ENCODE measurements at places on chromosomes 2 and 18.
A peak's percentile ranks its signal among the peaks of the same experiment; 100 is the strongest.

- DNase-seq = no peak
Measured at GRCh38 chr18:70920840-70921374, 632.1 kb downstream of the SOCS6 start.

DNA sequence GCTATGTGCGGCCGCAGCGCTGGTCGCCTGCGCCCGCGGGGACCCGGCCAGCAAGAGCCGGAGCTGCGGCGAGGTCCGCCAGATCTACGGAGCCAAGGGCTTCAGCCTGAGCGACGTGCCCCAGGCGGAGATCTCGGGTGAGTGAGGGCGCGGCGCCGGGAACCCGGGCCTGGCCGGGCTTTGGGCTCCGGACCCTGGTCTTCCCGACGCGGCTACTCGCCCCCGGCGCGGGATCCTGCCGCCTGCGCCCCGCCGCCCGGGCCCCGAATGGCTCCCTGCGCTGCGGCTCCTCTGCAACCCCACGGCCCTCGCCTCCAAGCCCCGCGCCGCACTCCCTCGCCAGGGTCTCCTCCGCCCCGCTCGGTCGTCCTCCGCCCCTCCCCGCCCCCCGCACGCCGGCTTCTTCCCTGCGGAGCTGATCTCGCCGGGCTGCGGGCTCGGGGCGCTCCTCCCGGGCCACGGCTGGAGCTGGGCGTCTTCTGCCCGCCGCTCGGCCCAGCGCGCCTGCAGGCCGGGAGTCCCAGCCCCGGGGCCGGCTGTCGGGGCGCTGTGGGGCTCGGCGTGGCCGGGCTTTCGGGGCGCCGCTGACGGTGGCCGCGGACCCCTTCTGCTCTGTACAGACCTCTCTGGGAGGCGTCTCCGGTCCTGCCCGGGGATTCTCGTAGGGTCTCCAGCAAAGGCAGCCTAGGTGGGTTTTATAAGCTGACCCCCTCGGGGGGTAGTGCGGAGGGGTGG is 652 bp downstream of the GPC1 start:
- no peak for DNase-seq

DNA sequence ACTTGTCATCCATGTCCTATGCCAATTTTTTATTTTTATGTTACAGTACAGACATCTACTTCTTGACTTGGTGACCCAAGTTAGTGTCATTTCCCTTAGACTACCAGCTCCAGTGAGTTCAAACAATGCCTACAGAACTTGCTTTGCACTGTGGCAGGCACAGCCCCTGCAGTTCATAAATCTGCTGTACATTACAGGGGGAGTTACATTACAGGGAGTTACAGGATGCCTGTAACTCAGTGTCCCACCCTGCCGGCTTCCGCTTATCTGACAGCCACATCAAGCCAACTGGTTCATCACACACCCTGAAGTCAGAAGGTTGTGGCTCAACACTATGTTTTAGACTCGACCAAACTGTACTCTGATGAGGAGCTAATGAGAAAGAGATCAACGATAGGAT is 7.8 kb upstream of the NPAS2 start:
- DNase-seq = peak; percentile 14

GRCh38 chr2:216031960-216032689 is 18.8 kb upstream of the MREG start:
- no peak for DNase-seq

GRCh38 chr2:181314551-181314950 is 142.6 kb upstream of the ITGA4 start:
- DNase-seq = no peak

- DNase-seq = no peak
Measured at GRCh38 chr2:47198985-47199451, 43.9 kb upstream of the STPG4 start.

DNA sequence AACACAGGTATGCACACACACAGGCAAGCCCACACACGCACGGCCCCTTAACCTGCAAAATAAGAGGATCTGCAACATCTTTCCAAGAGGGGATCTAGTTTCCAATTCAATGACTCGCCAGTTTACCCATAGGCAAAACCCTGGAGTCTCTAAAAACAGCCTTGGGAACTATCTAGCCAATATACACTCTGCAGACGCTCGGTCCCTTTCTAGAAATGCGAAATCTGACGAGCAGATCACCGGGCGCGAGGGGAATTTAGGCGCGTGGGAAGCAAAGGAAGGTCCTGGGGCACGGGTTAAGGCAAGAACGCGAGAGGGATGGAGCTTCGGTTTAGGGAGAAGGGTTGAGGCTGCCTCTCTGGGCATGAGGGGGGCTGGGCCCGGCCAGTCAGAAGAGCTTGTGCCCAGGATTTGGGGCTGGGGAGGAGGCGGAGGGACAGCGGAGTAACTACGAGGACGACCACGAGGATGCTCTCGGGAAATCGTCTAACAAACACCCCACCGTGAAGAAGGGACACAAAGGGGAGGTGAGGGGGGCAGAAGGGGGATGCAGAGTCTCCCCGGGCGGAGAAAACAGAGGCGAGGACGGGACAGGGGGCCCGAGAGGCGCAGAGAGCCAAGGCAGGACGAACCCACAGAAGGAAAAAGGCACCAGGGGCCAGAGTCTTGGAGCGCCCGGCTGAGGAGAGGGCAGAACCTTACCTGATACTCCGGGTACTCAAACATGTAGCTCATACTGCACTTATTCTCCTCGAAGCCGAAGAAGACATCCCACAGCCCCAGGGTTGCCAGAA is 542 bp downstream of the PGAP1 start:
- DNase-seq = peak; percentile 16

- DNase-seq = no peak
Measured at GRCh38 chr2:130767408-130767775, 12.1 kb downstream of the AMER3 start.

GRCh38 chr18:41548521-41549260 is 406.3 kb upstream of the PIK3C3 start:
- no peak for DNase-seq

- DNase-seq = no peak
Measured at GRCh38 chr2:162688403-162688802, 150.2 kb downstream of the KCNH7 start.

GRCh38 chr2:202101026-202101579 is 28.0 kb downstream of the KIAA2012 start:
- DNase-seq = no peak

DNA sequence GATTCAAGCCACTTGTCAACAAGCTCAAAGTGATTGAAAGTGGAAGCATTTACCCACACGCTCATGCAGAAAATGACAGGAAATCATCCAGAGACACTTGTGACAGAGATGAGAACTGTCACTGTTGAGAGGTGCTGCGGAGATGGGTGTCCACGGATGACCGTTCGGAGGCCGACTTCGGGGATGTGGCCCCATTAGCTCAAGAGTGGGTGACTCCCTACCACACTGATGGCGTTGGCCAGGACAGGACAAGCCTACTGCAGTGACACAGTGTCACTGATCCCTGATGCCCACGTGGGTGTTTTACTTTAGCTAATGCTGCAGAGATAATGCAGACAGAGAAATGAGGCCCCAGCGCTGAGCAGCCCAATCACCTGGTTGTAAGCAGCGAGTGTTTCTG is 81.5 kb upstream of the YWHAQ start:
- DNase-seq = peak; percentile 29

- no peak for DNase-seq
Measured at GRCh38 chr18:60978338-60978737, 354.9 kb upstream of the CDH20 start.

DNA sequence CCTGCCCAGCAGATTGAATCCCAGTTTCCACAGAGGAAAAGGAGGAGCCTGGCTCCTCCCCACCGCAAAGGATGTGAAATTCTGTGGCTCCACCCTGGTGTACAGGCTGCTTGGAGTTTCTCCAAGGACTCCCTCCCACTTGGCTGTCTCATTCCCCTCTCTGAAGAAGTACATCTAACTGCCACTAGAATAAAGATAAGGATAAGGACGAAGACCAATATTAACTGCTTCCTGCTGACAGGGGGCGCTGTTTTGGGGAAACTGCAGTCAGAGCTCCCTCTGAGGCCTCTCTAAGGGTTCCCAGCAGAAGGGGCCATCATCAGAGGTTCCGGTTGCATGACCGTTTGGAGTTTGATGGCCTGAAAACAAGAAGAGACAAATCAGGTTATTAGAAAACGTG is 790.9 kb downstream of the CPS1 start:
- DNase-seq = no peak

All from CD4-positive, alpha-beta T cell treated with Interleukin-4 for 1 hour (primary cell).